Sciatic nerve (tissue), 2 donors: ENCODE measurements at places on chromosomes 5 and 9.
A peak's percentile ranks its signal among the peaks of the same experiment; 100 is the strongest.

GRCh38 chr5:60505373-60506171, 194.4 kb downstream of the DEPDC1B start:
- DNase-seq, result no peak

DNA sequence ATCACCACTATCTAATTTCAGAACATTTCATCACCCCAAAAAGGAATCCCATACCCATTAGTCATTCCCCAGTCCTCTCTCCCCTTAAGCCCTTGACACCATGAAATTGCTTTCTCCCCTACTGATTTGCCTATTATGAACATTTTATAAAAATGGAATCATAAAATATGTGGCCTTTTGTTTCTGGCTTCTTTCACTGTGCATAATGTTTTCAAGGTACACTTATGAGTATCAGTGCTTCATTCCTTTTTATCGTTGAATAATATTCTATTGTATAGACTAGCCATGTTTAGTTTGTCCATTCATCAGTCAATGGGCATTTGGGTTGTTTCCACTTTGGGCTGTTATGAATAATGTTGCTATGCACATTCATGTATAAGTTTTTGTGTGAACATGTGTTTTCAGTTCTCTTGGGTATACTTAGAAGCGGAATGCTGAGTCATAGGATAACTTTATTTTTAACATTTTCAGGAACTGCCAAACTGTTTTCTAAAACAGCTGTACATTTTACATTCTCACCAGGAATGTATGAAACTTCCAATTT, 40.4 kb upstream of the FGF1 start:
- no peak for DNase-seq

GRCh38 chr9:16363916-16364315, 506.6 kb downstream of the BNC2 start:
- no peak for DNase-seq

DNA sequence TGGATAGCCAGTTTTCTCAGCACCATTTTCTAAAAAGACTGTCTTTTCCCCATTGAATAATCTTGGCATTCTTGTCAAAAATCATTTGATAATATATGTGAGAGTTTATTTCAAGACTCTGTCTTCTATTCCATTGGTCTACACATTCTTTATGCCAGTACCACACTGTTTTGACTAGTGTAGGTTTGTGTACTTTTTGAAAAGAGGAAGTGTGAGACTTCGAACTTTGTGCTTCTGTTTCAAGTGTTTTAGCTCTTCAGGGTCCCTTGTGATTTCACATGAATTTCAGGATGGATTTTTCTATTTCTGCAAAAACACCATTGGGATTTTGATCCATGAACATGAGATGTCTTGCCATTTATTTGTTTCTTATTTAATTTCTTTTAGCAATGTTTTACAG, 78.5 kb upstream of the ALDH1A1 start:
- DNase-seq, result no peak

DNA sequence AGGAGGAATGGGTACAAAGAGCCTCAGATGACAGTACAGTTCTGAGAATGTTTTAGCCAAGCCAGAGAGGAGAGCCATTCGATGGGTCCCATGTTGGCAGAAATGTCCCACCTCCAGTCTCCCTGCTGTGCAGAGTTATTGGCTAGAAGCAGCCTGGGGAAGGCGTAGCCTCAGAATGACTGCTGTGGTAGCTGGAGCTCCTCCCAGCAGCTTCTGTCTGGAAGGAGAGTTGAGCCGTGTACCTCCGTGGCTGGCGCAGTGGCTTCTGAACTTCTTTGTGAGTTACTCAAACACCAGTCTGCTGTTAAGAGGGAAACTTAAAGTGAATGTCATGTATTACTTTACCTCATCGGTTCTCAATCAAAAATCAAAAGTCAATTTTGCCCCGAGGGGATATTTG, 193.3 kb upstream of the SNX2 start:
- no peak for DNase-seq

DNA sequence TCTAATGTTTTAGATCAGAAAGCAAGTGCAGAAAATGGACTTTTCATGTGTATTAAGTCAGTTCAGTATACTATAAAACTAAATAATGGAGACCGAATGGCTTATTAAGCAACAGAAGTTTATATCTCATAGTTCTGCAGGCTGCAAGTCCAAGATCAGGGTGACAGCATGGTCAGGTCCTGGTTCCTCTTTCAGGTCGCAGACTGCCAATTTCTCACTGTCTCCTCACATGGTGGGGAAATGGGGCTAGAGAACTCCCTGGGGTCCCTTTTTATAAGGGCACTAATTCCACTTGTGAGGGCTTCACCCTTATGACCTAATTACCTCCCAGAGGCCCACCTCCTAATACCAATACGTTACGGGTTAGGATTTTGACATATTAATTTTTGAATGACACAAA, 48.7 kb downstream of the RICTOR start:
- no peak for DNase-seq

- no peak for DNase-seq
These were observed 46.0 kb upstream of the AKNA start for GRCh38 chr9:114433720-114434255.

DNA sequence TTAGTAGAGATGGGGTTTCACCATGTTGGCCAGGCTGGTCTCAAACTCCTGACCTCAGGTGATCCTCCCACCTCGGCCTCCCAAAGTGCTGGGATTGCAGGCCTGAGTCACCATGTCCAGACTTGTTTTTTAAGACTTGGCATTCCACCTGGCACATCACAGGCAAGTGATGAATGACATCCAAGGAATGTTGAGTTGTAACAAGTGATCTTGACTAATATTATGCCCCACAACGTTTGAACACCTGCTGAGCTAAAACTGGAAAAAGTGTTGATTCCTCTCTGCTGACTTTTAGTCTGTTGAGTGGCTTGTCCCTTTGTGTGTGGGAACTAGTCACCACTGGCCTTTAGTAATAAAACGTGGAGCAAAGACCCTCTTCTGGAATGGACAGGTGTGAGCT, 54.6 kb downstream of the SUB1 start:
- no peak for DNase-seq

DNA sequence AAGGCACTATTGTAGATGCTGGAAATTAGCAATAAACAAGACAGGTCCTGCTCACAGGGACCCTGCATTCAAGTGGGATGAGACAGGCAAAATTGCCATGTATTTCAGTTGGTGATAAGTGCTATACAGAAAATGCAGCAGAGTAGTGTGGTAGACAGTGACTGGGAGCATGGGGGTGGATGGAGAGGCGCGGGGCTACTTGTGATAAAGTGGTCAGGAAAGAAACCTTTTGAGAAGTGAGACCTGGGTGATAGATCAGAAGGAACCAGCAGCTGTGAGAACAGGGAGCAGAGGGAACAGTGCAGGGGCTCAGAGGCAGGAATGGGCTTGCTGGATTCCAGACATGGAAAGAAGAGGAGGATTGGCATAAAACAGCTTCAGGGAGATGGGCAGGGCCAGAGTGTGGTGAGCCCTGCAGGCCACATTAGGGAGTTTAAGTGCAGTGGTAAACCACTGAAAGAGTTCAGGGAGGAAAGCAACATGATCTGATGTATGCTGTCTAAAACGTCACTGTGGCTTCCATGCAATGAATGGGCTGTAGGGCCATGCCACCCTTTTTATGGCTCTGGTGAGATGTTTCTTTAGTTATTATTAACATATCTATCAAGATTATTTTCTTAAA, 7.3 kb downstream of the CRHBP start:
- no peak for DNase-seq

GRCh38 chr5:31604240-31604639, 34.7 kb upstream of the PDZD2 start:
- DNase-seq, result no peak

DNA sequence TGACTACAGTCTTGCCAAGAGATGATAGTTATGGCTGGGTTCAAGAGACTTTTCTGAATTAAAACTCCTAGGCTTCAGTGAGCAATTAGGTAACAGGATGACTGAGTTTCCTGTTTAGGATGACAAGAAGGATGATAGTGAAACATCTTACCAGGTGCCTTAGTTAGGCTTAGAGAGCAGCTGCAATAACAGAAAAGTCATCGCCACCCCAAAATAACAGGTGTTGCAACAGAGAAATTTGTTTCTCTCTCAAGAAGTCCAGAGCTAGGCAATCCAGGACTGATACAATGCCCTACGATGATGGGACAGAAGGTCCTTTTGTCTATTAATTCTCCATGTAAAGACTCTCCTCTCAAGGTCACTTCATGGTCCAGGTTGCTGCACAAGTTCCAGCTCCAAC, 361.8 kb downstream of the CAAP1 start:
- DNase-seq, result no peak

- no peak for DNase-seq
These were observed 87.5 kb downstream of the FGF18 start for GRCh38 chr5:171506951-171507350.

GRCh38 chr5:67166460-67167285, 29.9 kb downstream of the CD180 start:
- peak; percentile 72 for DNase-seq

DNA sequence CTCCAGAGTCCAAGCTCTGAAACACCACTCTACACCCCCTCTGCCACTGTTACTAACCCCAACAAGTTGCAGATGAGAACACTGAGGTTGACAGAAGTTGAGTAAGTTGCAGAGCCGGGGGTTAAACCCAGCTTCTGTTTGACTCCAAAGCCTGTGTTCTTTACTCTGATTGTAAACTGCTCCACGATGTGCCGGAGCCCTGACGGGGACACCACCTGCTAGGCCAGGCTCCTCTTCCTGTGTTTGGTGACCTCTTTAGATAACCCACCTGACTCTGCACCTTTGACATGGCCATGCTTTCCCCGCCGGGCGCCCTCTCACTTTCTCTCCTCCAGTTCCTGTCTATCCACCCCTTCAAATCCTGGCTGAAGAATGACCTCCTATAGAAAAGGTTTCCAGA, 96.7 kb downstream of the PAX5 start:
- DNase-seq, result no peak

DNA sequence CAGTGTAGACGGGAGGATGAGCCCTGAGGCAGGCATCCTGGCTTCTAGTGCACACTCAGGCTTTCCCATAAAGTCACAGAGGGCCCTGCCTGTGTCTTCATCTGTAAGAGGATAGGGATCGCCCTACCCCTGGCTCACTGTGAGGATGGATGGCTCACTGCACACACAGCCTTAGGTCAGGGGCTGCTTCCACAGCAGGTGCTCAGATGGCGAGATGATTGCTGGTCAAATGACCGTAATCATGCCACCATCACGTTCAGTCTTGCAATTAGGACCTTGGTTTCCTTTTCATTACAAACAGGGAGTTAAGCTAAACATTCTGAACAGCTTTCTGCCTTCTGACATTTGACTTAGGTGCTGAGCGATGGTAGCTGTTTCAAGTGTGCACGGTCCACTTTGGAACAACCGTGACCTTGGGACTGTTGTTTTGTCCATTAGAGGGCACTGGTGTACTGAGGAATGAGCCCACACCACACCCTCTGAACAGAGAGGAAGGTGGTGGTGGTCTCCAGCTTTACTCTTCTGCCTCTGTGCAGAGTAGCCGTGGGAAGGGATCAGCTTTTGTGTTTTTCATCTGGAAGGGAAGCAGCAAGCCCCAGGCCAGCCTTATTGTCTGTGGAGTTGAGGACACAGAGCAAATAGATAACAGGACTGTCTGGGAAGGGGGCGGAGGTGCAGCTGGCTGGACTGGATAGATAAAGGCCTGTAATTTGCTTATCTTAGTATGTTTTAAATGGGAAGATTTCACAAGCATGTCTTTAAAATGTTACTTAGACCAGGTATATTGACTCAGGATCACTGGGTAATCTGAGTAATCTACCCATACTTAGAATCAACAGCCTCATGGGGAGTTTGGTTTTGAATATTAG, 183.1 kb downstream of the TRIO start:
- no peak for DNase-seq

DNA sequence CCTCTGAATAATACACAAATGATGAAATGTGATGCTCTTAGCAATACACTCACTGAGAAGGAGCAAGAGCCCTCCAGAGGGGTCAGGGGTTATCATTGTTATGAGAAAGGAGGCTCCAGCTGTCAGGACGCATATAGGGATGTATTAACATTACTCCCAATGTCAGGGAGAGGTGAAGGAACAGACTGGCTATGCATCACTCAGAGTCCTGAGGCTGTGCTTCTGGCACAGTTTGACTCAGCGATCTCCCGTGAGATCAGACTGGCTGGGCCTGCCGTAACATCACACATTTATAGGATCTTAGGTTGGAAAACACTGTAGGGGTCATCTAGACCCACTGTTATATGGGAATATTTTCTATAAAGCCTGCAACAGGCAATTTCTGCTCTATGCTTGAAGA, 226.5 kb upstream of the GLRA1 start:
- DNase-seq, result no peak

DNA sequence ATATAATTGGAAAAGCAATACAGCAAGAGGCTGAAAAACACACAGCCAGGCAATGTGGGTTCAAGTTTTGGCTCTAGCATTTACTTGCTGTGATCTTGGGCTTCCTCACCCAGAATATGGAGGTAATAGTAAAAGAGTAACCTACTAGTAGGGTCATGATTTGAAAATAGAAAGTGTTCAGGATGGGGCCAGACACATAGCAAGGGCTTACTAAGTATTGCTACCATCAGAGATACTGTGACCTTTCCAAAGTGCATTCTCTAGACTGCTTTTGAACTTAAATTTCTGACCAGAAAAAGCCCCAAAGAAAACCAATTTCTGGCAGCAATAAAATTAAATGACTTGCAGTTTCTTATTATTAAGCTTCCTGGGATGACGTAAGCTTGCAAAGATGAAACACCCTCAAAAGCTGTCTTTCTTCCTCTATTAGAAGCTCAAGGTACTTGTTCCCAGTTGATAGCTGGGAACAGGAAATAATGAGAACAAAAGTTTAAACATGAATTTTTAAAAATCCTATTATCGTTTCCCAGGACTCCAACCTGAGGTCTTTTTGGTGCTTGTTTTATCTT, 20.3 kb downstream of the SLC45A2 start:
- no peak for DNase-seq

DNA sequence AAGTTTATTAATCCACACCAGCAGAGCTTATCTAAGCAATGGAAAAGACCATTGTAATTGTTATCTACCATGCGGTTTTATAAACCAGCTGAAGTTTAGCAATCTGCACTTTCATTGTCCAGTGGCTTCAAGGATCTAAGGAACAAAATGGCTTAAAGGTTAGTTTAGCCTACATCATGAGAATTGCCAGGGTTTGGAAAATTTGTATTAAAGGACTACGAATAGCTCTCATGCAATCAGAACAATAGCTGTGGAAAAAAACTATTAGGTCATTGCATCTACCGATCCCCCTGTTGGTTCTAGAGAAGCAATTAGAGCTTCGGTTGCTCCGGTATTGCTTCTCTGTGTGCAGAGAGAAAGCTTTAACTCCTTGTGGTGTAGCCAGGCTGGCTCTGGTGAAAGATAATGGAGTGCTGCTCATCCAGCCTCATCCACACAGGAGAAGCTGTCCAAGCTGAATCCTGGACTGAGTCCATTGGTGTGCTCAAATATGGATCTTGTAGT, 86.3 kb upstream of the SLC12A2 start:
- no peak for DNase-seq

- no peak for DNase-seq
These were observed 65.2 kb downstream of the ZSWIM6 start for GRCh38 chr5:61397238-61397637.

DNA sequence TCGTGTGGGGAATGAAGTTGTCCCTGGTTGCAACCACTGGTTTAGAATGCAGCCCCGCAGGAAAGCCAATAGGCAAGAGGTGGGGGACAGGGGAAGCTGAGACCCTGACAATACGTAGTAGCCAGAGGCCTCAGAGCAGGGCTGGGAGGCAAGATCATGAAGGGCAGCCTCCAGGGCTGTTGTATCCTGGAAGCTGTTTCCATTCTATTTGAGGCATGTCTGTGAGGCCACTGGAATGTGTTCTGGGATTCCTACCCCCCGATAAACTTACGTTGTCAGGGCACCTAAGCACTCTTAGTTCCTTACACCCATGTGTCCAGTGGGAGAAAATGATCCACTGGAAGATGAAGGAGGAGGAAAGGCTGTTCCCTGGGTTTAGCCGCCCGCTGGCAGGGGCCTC, 177.3 kb downstream of the CFAP90 start:
- DNase-seq, result no peak

- DNase-seq, result no peak
These were observed 944.5 kb upstream of the CTNND2 start for GRCh38 chr5:12848709-12849108.
